ENCODE measurements at places on chromosomes 5 and 9.

DNA sequence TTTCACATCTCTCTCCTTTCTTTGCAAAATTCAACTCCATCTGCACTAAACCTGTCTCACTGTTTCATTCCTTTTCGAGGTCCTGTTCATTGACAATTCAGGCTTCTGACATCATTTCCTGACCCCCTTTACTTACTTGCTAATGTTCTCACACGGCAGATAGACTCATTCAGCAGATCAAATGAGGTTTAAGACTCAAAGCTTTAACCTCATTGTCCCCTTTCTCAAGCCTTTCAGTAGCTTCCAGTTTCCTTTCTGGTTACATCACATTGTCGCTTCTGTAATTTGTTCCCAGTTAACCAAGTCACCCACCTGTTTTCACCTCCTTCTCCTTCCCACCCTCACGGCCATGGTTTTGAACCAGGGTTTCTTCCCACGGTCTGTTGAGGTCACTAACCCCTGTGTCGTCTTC lies 143.4 kb upstream of the OTULINL start:
- DNase-seq: no peak

- peak; percentile 31 for DNase-seq
Measured at GRCh38 chr5:43730832-43731342, 127.9 kb downstream of the NNT start.

DNA sequence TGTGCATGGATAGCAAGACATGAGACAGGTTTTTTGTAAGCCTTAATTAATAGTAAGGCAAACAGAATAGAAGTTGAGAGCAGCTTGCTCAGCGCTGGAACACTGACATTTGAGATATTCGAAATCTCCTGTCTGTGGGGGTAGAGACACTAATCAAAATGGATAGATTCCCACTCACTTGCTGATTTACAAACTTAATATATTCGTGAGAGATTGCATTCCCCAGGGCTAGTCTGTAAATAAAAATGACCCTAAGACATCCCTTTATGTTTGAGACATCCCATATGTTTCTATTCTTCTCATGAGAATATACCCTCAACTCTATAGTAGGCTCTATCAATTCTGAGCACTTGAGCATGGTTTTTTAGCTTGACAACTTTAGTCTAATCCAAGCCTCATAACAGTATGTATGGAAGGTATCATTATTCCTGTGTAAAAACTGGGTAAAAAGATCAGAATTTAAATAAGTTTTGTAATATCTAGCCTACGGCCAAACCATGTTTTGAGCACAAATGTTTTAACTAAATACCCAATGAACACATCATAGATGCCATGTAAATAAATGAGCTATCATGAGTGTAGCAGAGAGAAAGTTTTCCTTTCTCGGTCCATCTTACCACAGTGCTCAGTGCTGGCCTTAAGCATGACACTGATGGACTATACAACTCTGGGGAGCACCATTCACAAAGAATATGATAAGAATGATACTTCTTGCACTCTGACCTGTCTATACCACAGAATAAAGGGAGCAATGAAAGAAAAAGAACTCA lies 609.2 kb downstream of the PSAT1 start:
- no peak for DNase-seq

DNA sequence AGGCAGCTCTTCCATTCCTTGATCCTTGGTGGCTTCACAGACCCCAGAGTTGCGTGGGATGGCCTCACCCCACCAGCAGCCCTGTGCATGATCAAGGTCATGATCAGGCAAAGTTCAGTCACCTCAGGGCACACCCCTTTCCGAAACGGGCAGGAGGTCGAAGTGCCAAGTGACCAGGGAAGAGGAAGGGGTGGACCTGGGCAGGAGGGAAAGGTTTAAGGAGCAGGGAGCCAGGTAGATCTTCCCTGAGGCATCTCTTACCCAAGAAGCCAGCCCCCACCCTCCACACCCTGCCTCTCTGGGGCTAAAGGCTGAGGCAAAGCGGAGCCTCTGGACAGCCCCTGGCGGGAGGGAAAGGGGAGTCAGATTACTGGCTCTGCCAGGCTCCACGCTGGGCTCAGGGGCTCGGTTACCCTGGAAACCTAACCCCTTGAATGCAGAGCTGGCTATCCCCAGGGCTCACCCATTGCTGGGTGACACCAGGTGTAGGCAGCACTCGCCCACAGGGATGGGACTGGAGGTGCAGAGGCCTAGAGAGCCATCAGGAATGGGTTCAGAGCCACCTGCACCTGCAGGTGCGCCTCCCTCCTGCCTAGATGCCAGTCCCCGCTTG lies 3.6 kb downstream of the MGAT4B start:
- no peak for DNase-seq

DNA sequence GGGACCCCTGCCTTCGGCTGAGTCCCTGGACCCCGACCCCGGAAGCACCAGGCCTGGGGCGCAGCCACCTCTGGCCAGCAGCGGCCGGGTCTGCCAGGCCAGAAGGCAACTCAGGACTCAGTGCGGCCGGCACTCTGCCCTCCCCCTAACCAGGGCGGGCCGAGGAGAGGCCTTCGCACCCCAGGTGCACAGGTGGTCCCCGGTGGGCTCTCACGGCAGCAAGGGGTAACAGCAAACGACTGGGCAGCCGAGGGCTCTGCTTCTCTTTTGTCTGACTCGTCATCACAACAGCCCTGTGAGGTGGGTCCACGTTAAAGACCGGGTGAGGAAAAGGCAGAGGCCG lies 20.7 kb upstream of the NOTCH1 start:
- no peak for DNase-seq

DNA sequence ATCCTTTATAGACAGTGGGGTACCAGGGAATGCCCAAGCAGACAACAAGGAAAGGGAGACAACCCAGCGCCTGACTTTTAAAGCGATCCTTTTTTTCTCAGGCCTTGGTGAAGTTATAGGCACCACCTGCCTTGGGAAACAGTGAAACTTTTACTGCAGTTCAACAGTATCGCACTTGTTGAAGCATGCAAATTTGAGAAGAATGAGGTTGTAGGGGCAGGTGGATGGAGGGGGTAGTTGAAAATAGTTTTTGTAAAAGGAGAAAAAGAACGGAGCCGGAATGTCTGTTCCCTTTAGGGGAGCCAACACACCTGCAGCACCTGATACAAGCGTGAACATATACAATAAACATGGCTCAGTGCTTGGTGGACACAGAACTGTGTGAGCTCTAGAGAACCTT lies 190.2 kb upstream of the NR3C1 start:
- no peak for DNase-seq

- DNase-seq: peak; percentile 82
Measured at GRCh38 chr9:122099271-122099869, 6.3 kb upstream of the TTLL11 start.

DNA sequence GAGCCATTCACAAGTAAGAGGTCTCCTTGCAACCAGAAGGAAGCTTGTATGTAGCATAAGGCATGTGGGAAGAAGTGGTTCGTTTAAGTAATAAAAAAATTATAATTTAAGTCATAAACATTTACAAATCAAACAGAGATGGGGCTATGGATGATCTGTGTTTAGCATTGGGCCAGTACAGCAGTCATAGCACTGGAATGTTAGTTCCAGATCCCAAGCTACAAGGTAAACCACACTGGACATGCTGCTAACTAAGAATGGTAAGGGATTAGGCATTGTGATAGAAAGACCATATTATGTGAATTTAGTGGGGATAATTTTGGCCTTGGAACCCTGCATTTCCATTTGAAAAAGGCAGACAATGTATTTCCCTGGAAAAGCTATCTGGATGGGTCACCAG lies 170.4 kb upstream of the KCNN2 start:
- no peak for DNase-seq

GRCh38 chr5:160020266-160020770 lies 11.4 kb downstream of the TTC1 start:
- no peak for DNase-seq

- DNase-seq: no peak
Measured at GRCh38 chr9:121878271-121878822, 214.8 kb downstream of the TTLL11 start.

- DNase-seq: no peak
Measured at GRCh38 chr5:107304684-107305083, 366.1 kb downstream of the EFNA5 start.

- peak; percentile 30 for DNase-seq
Measured at GRCh38 chr5:52896534-52897237, 92.5 kb upstream of the ITGA2 start.

DNA sequence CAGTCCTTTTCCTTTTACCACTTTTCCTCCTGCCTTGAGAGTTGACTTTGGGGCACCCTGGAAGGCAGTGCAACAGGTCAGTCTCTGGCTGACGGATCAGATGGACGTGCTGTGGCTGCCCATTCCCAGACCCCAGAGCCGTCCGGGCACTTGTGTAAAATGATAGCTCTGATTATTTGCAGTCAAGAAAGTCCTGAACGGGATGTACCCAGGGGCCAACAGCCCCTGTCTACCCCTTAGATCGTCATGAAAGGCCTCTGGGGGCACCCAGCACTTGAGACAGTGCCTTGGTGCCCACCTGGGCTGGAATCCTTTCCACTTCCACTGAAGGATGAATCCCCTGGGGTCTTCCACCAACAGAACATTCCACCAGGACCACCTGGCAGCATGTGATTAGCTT lies 17.7 kb upstream of the ANGPTL2 start:
- no peak for DNase-seq

DNA sequence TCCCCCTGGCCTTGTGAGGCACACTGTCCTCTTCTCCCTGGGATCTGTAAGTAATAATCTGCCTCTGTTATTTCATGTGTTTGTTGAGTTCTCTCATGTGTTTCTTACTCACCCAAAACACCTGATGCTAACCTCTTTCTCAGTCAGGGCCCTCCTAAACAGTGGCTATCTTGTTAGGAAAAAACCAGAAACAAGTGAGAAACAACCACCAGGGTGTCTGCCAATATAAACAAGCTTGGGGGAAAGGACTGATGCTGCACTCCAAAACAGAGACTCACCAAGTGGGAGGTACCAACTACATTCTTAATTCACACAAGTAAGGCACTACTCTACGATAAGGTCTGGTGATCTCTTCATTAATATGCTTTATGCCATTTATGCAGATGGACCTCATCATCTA lies 564.4 kb downstream of the SEMA5A start:
- DNase-seq: peak; percentile 38

DNA sequence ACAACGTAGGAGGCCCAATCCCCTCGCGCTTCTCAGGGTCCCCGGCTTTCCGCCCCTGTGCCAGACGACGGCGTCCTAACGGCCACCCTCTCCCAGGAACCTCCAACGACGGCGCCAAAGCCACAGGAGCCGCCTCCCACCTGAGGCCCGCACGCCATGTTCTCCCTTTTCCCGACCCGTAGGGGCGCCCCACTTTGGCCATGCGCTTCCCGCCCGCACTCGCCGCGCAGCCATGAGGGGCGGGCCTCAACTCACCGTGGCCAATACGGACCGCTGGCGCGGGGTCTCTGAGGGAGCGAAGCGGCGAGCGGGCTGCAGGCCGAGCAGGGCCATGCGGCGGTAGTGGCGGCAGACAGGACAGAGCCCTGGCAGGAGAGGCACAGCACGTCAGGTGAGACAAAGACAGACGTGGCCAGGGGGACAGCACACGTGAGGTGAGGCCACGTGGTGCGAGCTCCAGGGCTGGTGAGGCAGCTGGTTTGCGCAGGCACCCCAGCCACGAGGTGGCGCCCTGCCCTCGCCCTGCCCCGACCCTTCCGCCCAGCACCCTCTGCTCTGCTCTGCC lies 1005.5 kb upstream of the PTPRD start:
- DNase-seq: no peak

DNA sequence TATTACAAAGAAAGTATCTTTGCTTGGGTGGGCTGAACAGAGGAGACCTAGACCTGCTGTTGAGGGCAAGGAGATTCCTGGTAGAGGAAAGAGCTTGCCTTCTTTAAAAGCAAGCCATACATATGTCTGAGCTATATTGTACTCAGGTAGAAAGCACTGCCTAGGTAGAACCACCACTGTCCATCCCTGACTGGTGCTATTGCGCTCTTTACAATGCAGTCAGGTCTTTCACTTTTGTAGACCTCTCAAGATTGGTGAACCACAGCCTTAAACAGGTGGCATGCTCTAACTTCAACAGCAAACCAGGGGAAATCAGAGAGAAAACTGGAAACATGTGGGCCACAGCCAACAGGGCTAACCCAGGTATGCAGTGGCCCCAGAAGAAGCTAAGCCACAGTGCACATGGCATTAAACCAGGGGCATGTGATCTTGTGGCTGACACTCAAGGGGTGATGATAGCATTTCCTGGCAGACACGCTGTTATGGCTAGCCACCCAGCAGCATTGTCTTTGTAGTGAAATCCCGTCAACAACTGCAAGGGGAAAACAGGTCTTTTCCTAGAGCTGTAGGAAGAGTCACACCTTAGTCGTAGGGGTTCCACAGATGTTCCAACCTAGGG lies 253.9 kb upstream of the PCSK5 start:
- DNase-seq: no peak

DNA sequence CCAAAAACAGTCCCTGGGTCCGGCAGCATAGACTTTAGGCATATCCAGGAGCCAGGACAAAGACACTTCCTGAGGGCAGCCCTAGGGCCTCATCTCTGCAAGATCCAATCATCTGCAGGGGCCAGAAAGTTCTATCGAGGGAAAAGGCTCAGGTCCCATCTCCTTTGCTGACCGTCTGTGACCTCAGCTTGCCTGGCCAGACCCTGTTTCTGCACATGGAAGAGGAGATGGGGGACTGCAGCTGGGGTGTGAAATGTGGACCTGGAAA lies 51.0 kb upstream of the FCN1 start:
- no peak for DNase-seq

- no peak for DNase-seq
Measured at GRCh38 chr9:93237540-93237939, 53.6 kb downstream of the WNK2 start.

GRCh38 chr5:78738104-78738503 lies 89.5 kb upstream of the LHFPL2 start:
- DNase-seq: no peak

DNA sequence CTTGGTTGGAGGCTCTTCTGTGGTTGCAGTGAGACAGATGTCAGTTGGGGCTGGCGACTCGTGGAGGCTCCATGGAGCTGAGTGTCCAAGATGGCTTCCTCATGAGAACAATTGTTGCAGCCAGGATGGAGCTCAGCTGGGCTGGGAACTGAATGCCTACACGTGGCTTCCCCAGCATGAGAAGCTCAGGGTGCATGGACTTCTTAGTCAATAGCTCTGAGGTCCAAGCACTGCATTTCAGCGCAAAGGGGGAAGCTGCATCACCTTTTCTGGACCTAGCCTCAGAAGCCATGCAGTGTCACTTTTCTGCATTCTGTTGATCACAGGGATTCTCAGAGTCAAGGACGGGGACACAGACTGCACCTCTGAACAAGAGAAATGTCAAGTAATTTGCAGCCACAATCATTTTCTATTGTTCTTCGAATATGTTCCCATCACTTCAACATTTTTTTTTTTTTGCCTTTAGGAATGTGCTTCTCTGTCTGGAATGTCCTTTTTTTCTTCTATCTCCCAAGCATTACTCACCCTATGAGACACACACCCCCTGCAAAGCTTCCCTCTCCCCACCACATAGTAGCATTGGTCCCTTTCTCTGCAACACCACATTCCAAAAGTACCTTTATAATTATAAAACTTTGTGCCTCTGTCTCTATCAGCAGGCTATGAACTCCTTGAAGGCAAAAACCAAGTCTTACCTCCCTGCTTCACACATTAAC lies 57.5 kb upstream of the STK32A start:
- peak; percentile 72 for DNase-seq
